ENCODE measurements at places on chromosomes 1 and 21.
A peak's percentile ranks its signal among the peaks of the same experiment; 100 is the strongest.

GRCh38 chr1:89872567-89872966 is 51.7 kb downstream of the LRRC8D start:
- no peak for DNase-seq

DNA sequence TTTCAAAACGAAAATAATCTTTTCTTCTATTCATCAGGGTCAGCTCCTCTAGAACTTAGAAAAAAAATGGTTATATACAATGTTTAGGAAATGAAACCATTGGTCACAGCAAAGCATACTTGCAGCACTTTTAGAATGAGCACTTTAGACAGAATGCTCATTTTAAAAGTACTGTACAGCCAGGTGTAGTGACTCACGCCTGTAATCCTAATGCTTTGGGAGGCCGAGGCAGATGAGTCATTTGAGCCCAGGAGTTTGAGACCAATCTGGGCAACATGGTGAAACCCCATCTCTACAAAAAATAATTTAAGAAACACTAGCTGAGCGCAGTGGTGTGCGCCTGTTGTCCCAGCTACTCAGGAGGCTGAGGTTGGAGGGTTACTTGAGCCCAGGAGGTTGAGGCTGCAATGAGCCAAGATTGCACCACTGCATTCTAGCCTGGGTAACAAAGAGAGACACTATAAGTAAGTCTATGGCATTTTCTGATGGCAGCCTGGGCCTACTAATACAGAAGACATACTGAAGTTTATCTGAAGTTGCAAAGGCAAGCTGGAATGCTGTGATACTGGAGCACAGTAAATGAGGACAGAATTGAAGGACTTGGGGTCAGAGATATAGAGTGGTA is 48.9 kb upstream of the ZNF326 start:
- DNase-seq: no peak

- no peak for DNase-seq
Measured at GRCh38 chr1:243292117-243292516, 36.3 kb downstream of the SDCCAG8 start.

GRCh38 chr1:81004011-81004410 is 796.7 kb upstream of the ADGRL2 start:
- DNase-seq: no peak

- no peak for DNase-seq
Measured at GRCh38 chr1:66999640-67000400, 54.1 kb downstream of the SLC35D1 start.

- no peak for DNase-seq
Measured at GRCh38 chr1:52157582-52157981, 15.7 kb downstream of the ZFYVE9 start.

- peak; percentile 1 for DNase-seq
Measured at GRCh38 chr1:14100919-14101318, 400.9 kb downstream of the PRDM2 start.

GRCh38 chr1:78577257-78578100 is 42.8 kb upstream of the IFI44L start:
- DNase-seq: no peak

DNA sequence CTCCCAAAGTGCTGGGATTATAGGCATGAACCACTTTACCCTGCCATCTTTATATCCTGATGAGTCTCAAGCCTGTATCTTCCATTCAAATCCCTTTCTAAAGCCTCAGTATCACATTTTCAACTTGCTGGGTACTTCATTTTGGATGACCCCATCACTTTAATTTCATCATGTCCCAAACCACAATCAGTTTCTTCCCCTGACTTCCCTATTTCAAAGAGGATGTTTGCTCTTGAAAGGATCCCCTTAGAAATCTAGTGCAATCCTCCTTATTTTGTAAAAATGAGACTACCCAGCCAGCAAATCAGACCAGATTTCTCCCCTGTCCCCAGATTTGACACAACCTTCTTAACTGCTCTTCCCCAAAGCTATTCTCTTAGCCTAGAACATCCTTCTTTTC is 7.0 kb upstream of the TRIT1 start:
- no peak for DNase-seq

DNA sequence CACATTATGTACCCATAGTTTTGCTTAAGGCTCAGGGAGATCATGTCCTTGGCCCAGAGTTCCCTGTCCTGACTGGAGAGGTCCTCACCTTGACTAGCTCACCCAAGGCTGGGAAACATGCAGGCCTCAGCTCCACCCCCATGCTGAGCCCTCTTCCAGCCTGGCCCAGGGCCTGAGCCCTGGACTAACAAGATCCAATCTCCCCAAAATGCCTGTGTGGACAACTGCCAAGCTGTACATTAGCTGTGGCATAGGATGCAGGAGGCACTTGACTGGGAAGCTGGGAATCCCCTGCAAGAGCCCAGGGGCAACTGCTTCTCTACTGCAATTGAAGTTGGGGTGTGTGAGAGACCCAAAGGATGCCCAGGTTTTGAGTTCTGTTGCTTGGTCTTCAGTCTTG is 2.1 kb downstream of the LINGO4 start:
- no peak for DNase-seq

DNA sequence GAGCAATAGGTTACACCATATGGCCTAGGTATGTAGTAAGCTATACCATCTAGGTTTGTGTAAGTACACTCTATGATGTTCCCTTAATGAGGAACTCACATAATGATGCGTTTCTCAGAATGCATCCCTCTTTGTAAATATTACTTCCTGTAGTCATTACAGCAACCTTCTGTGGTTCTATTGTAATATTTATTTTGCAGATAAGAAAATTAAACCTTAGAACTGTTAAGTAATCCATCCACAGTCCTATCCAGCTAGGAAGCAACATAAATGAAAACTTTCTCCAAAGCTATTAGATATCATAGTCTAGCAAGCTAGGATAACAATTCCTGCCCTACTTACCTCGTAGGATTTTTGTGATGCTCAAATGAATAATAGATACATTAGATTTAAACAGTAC is 88.7 kb downstream of the WLS start:
- DNase-seq: no peak

GRCh38 chr1:94231746-94232145 is 5.6 kb downstream of the ARHGAP29 start:
- DNase-seq: no peak

DNA sequence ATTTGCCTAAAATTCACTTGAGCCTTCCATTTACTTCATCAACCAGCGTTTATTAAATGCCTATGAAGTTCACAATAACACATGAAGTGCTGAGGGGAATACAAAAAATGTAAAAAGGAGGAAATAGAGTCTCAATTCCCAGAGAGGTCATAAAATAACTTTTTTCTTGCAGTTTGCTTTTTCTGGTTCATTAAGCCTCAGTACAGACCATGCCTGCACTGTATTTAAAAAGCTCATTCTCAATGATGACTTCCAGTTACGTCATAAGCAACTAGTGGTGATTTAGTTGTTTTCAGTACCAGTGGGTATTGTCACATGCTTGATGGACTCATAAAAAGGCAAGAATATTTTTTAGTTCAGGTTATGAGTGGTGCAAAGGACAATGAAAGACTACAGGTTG is 160.1 kb upstream of the UBE2U start:
- no peak for DNase-seq

- no peak for DNase-seq
Measured at GRCh38 chr1:201077116-201077515, 35.1 kb downstream of the CACNA1S start.

DNA sequence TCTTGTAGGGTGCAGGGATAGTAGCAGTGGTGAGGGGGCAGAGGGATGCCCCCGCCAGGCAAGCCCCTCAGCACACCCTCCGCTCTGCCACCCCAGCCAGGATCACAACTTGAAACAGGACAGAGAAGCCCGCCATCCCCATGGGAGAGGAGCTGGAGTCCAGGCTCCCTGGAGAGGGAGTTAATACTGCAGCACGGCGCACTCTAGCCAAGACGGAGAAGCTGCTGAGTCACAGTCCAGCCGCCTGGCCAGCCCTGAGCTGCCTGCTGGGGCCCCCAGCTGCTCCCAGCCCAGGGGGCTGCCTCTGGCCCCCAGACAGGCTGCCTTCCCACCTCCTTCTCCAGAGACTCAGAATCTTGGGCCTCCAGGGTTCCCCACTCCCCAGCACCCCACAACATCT is 87.2 kb downstream of the SYT2 start:
- no peak for DNase-seq

DNA sequence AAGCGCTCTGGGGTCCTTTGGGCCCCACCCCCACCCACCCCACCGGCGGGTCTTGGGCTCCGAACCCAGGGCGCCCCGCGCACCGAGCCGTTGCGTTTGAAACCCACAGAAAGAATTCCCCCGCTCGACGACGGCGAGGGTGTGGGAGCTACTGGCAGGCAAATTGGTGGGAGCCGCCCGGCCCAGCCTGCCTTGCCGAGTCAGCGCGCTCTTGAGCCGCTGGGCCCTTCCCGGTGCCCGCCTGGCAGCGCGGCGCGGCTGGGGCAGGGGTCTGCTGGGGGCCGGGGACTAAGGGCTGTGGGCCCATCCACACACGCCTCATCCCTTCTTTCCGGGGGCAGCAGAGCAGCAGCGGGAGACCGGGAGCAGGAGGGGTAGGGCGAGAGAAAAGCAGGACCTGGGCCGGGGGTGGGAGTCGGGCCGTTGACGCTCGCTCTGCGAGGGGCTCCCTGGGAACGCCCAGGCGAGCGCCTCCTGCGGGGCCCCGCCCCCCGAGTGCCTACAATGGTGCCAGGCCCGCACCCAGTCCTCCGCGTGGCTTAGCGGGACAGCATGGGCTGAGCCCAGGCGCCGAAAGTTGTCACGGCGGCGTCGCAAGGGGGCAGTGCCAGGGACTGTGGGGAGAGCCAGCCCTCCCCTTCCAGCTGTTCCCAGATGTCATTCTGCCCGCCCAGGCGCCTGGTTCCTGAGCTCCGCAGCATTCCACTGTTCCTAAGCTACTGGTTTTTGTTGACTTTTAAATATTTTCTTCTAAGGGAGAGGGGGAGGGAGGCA is at the start of gene C1orf94:
Gene C1orf94, plus strand, starts transcription at position 78 of the 774 bp plus-strand sequence. CDS start 883 bp downstream, outside the sequence.
- peak; percentile 59 for DNase-seq

DNA sequence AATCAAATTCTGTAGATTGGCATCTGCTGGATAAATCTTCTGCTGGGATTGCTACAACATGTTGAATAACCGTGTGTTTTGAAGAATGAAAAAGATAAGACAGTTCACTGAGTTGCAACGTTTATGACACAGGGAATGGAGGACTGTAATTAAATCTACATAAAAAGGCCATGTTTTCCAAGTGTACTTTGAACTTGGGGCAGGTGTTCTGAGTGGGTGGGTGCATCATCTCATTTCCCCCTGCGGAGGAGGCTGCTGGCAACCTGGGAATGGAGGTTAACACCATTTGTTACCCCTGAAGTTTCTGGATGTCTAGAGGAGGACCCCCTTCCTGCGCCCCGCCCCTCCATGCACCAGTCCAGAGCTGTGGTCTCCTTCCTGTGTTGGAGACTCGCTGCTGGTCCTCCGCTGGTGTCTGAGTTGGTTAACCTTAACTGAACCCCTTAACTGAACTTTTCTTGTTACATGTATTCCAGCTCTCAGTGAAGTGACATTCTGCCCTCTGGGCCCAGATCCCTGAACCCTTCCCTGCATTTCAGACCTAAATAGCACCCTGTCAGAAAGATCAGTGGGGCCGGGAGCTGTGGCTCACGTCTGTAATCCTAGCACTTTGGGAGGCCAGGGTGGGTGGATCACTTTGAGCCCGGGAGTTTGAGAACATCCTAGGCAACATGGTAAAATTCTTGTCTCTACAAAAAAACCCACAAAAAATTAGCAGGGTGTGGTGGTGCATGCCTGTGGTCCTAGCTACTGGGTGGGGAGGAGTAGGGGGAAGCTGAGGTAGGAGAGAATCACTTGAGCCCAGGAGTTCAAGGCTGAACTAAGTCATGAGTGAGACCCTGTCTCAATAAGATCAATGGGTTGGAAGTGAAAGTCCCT is 31.8 kb downstream of the UCK2 start:
- DNase-seq: no peak

GRCh38 chr1:231092380-231092779 is 52.3 kb upstream of the FAM89A start:
- no peak for DNase-seq

DNA sequence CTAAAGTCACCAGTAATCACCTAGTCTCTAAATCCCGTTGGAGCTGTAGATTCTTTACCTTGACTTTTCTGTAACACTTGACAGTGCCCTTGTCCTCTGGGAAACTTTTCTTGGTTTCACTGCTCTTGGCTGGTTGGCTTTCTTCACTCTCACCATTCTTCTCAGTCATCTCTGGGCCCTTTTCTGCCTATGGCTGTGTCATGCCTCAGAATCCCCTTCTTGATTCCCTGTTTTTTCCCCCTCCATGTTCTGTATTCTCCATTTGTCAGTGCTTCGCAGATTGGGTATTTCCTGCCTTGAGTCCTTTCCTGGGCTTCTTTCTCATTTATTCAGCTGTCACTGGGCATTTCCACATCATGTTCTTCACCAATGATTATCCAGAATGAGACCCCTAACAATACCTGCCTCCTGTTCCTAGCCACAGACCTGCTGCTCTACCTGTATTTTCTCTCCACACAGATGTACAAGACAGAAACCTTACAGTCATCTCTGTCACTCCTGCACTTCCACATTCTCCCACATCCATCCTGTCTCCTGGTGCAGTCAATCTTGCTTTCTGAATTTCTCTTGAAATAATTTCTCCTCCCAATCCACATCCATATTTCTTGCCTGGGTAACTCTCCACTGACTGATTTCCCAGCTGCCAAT is 14.7 kb downstream of the UCK2 start:
- DNase-seq: no peak

DNA sequence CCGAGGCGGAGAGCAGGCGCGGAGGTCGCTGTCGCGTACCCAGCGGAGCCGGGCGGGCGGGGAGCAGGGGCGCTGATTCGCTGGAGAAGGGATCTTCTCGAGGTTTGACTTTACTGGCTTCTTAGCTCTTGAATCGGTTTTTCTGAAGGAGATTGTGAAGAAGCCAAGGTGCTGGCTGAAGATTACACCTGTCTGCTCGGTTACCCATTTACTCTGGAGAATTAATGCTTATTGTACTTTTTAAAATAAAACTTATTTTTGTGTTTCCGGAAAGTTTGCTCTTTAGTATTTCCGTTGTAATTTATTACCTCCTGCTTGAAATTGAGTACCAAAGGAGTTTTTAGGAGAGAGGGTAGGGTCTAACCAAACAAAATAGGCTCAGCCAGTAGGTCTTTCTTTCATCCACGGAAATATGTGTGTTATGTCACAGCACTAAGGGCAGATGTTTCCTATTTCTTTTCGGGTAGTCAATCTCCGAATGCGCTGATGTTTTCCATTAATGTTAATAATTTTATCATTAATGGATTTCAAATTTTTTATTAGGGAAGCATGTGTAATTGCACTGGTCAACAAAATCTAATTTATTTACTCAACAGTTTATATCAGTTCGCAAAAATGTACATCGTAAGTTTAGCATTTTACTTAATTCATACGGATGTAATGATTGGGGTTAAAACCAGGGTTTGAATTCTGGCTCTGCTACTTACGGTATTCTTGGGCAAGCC is 510 bp upstream of the GNG5 start:
- no peak for DNase-seq

DNA sequence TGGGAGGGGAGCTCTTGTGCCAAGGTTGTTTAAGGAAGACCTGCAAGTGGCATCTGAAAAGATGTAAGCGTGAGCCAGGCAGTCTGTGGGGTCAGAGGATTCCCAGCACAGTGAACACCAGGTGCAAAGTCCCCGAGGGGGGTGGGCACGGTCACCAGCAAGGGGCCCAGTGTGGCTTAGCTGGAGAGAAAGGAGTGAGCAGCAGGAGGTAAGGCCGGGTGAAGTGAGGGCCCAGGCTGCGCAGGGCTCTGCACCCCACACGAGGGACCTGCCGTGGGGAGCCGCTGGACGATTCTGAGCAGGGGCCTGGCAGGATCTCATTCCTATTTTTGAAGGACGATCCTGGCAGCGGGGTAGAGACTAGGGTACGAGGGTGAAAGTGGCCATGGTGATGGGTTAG is 4.1 kb downstream of the DDOST start:
- DNase-seq: no peak
